Activated CD4-positive, CD25-positive, alpha-beta regulatory T cell (primary cell): ENCODE measurements at places on chromosomes 1 and 21.

GRCh38 chr1:230301322-230301721, 124.8 kb downstream of the PGBD5 start:
- no peak for DNase-seq

- DNase-seq = no peak
Measured at GRCh38 chr1:236893626-236894545, 98.8 kb downstream of the MTR start.

- no peak for DNase-seq
Measured at GRCh38 chr1:244361764-244362473, 89.8 kb downstream of the ADSS2 start.

- no peak for DNase-seq
Measured at GRCh38 chr1:244314921-244315559, 136.7 kb downstream of the ADSS2 start.

DNA sequence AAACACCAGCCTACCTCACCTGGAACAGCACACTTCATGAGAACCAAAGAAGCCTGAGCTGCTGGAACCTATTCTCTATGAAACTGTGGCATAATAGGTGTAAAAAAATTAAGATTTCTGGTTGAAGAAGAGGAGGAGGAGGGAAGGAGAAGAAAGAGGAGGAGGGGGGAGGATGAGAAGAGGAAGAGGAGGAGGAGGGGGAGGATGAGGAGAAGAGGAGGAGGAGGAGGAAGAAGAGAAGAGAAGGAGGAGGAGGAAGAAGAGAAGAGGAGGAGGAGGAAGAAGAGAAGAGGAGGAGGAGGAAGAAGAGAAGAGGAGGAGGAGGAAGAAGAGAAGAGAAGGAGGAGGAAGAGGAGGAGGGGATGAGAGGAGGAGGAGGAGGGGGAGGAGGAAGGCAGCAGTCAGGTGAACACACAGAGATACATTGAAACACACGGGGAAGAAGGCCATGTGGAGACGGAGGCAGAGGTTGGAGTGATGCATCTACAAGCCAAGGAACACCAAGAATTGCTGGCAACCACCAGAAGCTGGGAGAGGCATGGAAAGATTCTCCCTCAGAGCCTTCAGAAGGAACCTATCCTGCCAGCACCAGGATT, 8.2 kb downstream of the ACTA1 start:
- no peak for DNase-seq
